ENCODE measurements at places on chromosomes 2 and 18.

- DNase-seq, result no peak
Measured at GRCh38 chr2:121390082-121390692, 105.2 kb upstream of the TFCP2L1 start.

DNA sequence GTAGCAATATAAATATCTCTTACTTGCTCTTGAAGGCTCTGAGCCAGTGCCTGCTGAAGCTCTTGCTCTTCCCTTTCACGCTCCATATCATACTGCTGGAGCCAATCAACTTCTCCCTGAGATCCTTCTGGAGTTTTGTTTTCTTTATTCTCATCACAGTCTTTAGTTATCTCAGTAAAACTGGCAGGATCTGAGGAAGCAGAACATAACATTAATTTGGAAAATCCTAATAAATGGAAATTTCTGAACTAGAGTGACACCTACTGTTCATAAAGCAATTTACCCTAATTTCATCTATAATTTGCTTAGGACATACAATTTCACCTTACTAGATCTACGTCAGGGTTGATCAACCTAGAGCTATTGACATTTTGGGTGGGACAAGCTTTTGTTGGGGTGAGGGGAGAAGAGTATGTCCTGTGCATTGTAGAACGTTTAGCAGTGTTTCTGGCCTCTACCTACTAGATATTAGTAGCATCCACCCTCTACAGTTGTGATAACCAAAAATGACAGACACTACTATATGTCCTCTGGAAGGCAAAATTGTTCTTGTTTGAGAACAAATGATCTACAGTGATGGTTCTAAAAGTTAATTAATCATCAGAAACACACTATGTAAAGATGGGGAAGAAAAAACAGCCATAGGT, 47.2 kb downstream of the VIL1 start:
- DNase-seq, result no peak

- DNase-seq, result no peak
Measured at GRCh38 chr2:213259266-213259665, 25.0 kb upstream of the SPAG16 start.

DNA sequence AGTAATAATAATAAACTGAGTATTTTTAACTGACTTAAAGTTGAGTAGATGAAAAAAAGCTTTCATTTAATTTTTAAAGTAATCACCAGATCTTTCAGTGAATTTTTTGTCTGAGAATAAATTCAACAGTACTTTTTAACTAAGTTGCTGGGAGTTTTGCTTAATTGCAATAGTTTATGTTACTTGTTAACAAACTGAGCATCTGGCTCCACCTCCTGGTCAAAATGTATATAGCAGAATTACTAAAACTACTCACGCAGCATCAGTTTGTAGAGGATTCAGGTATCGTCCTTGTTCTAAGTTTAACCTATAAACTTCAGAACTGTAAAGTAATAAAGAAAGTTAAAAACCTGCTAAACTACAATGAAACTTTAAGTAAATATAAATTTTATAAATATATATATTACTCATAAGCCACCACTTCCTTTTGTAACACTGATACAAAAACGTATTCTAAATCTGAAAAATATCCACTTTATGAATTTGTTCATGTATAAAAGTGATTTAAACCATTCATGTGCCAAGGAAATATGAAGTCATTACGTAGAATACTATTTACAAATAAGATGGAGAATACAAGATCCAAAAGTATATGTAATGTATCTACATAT, 21.3 kb downstream of the NOL10 start:
- no peak for DNase-seq

DNA sequence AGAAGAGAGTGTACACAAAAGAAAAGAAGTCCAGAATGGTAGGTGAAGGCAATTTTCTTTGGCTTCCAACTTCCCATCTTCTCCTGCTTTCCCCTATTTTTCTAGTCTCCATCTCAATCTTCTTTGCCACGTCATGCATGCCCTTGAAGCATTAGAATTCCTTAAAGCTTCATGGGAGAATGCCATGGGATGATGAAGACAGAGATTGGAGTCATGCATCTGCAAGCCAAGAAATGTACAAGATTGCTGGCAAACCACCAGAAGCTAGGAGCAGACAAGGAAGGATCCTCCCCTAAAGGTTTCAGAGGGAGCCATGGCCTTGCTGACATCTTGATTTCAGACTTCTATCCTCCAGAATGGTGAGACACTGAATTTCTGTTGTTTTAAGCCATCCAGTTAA, 305.9 kb downstream of the HRH4 start:
- no peak for DNase-seq

DNA sequence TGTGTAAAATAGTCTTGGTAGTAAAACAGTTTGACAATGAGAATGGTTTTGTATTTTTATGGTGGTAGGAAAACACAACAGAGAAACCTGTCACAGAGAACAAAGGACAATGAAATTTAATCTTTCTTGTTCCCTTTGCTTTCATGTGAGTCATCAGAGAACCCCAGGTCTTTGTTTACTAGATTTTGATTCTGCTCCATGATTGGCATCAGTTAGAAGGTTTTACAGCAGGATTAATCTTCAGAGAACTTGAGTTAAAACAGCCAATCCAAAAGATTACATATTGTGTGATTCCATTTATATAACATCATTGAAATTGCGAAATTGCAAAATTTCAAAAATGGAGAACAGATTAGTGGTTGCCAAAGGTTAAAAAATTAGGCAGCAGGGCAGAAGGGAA, 2.5 kb downstream of the APLF start:
- no peak for DNase-seq

GRCh38 chr18:58532298-58532697, 96.6 kb downstream of the ALPK2 start:
- DNase-seq, result no peak

DNA sequence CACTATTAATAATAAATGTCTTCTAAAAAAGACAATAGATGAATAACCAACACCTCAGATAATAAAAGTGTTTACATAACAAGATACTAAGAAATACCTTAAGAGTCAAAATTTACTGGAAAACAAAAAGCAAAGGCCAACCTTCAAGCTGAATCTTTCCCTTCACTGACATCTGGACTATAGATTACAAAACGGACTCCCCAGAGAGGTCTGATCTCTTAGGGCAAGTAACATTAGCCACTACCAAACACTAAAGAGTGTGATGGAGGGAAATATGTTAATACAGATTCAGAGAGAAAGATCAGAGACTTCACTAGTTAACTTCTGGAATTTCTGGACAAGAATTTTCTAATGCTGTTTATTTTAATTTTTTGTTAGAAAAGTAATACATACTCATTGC, 13.9 kb downstream of the CLASP1 start:
- no peak for DNase-seq

DNA sequence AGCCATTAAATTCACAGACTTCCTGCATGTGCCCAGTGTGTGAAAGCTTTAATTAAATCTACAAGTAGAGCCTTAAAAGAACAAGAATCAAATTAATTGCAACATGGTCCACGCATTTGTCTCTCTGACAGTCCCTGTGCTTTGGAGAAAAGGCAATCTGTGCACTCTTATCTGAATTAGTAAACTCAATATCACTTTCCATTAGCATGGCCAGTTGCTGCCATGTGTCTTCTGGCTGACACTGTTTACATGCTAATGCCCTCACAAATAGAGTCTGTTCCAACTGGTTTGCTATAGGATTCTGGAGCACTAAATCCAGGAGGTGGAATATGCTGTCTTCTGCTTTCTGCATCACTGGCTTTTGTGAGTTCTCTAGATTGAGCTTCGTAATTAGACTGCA, 434.5 kb upstream of the RAB12 start:
- DNase-seq, result no peak

- no peak for DNase-seq
Measured at GRCh38 chr2:236887953-236888793, 197.5 kb upstream of the COPS8 start.

- DNase-seq, result no peak
Measured at GRCh38 chr2:12819103-12819475, 102.4 kb downstream of the TRIB2 start.

GRCh38 chr2:229738024-229738625, 23.8 kb upstream of the DNER start:
- DNase-seq, result no peak

Data from NCI-H446 treated with DMSO at 0.1 percent for 48 hours (cell line).